ENCODE measurements at places on chromosomes 7 and 10. TPM values are rescaled to one million over a fixed set of nuclear protein-coding genes. Genes with fewer than 3 reads are reported as not detected.

The TMEM243 gene
- total RNA-seq, result 22.7 TPM

The GSTO2 gene
- total RNA-seq, result 1.5 TPM

The CPN1 gene
- total RNA-seq, result 0.20 TPM

The TSPAN12 gene
- total RNA-seq, result 0.61 TPM

The OR13A1 gene
- total RNA-seq, result not detected

The THSD7A gene
- total RNA-seq, result 1.7 TPM

The ADRA2A gene
- 0.14 TPM for total RNA-seq

The ZNF804B gene
- total RNA-seq, result not detected

The TRIM73 gene
- 1.7 TPM for total RNA-seq

The NUTM2E gene
- total RNA-seq, result 0.25 TPM

The MYH16 gene
- total RNA-seq, result 0.32 TPM

The HMX2 gene
- not detected for total RNA-seq

The DPYSL4 gene
- total RNA-seq, result 16.7 TPM

The PBLD gene
- total RNA-seq, result 3.1 TPM

The CSTF2T gene
- 16.1 TPM for total RNA-seq

The RP9 gene
- 31.8 TPM for total RNA-seq

The TAC1 gene
- total RNA-seq, result not detected

The COX15 gene
- total RNA-seq, result 27.1 TPM

The HOXA13 gene
- total RNA-seq, result 2.6 TPM

The ADIRF gene
- not detected for total RNA-seq

The SPDYE6 gene
- total RNA-seq, result not detected

The CNTNAP2 gene
- total RNA-seq, result not detected

The LRRC61 gene
- 0.20 TPM for total RNA-seq

The AGAP5 gene
- 2.2 TPM for total RNA-seq

The FGFR2 gene
- total RNA-seq, result 0.28 TPM

The NACAD gene
- 0.19 TPM for total RNA-seq

The EDRF1 gene
- 17.0 TPM for total RNA-seq

The SPDYE8 gene
- total RNA-seq, result not detected
